Mucosa of gallbladder (tissue), 1 donor: ENCODE measurements at places on chromosomes 6 and 20. TPM values are rescaled to one million over a fixed set of nuclear protein-coding genes. Genes with fewer than 3 reads are reported as not detected.

GRCh38 chr20:19937651-19938420 lies 79.3 kb upstream of the NAA20 start:
- DNase-seq: no peak

- DNase-seq: no peak
These were observed 111.6 kb downstream of the JPH2 start for GRCh38 chr20:44075191-44075949.

- DNase-seq: no peak
These were observed 43.8 kb downstream of the TAF4 start for GRCh38 chr20:62021793-62022385.

GRCh38 chr6:31620586-31621319 lies at the start of gene PRRC2A:
Gene PRRC2A (plus strand): TSS chr6:31620715. CDS start chr6:31622790, 2,075 bp downstream.
- DNase-seq: no peak

Gene GSTA1
- 382 TPM for total RNA-seq

Gene SPTLC3
- 26.7 TPM for total RNA-seq
